Stimulated activated CD4-positive, alpha-beta T cell treated with anti-CD3 and anti-CD28 coated beads, Interleukin-15, amount 100 ng/mL, for 48 hours (primary cell): ENCODE measurements at places on chromosomes 4 and X.

DNA sequence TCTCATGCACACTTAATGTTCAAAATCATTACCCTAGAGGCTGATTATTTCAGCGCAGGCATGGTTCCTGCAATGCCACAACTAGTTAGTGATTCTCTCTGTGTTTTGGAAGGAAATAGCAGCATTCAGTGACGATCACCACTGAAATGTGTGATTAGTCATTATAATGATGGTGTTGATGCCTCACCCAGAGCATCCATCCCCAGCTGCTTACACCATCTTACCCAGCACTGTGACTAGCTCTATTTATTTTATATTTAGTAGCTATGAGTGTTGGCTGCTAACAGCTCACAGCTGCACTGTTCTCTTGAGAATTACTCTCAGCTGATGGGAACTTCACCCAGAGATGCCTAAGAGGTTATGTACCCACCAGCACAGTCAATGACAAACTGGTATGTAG lies 60.5 kb upstream of the TSPAN7 start:
- DNase-seq = no peak

GRCh38 chrX:115423086-115423485 lies 133.6 kb downstream of the LUZP4 start:
- DNase-seq = no peak

DNA sequence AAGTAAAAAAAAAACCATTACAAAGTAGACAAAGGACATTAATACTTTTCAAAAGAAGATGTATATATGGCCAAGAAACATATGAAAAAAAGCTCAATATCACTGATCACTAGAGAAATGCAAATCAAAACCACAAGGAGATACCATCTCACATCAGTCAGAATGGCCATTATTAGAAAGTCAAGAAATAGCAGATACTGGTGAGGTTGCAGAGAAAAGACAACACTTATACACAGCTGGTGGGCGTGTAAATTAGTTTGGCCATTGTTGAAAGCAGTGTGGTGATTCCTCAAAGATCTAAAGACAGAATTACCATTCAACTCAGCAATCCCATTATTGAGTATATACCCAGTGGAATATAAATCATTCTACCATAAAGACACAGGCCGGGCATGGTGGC lies 39.3 kb downstream of the TASL start:
- no peak for DNase-seq

DNA sequence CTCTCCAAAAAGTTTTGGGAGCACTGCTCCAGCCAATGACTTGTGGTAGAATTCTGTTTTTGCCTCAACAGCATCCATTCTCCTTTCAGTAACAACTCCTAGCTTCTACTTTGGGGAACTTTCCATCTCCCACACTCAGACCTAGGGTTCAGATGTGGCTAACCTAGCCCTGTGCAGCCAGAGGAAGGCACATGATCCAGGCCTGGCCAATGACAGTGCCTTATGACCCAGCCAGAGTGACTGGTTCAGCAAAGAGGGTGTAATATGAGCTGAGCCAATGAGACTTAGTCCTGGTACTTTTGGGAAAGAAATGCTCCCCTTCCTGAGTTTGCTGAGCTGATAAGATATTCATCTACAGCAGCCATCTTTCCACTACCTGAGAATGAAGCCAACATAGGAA lies 5.4 kb upstream of the USP46 start:
- no peak for DNase-seq

DNA sequence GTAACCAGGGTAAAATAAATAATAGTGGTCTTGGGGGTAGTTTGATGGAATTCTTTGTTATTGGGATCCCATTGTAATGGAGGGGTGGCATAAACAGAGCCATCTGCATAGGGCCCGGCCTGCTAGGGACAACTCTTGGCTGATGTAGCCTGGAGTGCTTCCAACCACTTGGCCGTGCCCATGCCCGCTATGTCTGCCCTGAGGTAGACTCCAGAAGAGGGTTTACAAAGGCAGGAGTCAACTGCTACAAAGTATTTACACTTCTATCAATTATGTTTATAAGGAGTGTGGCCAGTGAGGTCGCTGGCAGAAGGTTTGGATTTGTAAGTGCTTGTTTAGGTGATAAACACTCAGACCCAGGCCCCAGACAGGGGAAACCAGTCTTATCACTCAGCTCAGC lies 8.1 kb downstream of the RASL11B start:
- DNase-seq = no peak

DNA sequence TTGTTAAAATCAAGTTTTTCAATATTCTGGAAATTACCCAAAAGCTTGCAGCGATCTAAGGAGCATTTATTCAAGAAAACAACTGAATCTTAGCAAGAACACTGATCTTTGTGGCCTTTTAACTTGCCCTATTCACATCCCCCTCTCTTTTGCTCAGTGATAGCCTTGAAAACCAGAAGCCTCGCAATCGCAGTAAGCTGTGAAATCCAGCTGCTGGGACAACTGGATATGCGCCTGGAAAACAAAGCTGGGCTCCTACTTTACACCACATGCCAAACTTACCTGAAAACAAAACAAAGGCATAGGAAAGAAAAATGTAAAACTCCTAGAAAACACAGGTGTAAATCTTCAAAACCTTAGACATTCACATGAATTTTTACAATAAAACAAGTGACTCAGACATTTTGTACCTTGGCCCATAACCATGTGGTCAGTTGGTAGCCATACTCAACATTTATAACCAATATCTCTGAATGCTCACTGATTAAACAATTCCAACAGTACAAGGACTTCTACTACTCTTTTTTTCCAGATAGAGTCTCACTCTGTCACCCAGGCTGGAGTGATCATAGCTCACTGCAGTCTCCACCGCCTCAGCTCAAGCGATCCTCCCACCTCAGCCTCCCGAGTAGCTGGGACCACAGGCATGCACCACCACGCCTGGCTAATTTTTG lies 15.6 kb downstream of the SLC25A53 start:
- DNase-seq = no peak

DNA sequence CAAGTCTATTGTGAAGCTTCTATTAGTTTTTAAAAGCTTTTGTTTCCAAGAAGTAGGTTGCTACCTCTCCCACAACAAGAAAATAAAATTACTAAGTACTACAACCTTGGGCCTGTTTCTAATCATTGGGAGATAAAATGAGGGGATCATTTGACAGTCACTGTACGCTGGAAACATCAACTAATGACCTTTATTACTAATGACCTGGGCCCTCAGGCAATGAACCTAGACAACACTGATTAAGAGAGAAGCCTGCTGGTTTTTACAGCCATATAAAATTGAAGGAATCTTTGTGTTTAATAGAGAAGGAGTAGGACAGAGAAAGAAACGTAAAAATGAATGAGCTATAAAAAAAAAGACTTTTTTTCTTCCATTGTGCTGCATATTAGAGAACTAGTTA lies 1000.9 kb downstream of the STPG2 start:
- DNase-seq = no peak

DNA sequence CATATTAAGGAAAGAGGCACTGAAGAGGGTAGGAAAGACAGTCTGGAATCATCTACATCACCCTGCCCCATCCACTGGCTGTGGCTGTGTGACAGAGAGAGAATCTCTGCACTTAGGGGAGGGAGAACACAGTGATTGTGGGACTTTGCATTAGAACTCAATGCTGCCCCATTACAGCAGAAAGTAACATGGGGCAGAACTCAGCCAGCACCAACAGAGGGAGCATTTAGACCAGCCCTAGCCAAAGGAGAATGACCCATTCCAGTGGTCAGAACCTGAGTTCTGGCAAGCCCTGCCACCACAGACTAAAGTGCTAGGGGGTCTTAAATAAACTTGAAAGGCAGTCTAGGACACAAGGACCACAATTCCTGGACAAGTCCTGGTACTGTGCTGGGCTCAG lies 37.9 kb downstream of the ZNF330 start:
- no peak for DNase-seq

DNA sequence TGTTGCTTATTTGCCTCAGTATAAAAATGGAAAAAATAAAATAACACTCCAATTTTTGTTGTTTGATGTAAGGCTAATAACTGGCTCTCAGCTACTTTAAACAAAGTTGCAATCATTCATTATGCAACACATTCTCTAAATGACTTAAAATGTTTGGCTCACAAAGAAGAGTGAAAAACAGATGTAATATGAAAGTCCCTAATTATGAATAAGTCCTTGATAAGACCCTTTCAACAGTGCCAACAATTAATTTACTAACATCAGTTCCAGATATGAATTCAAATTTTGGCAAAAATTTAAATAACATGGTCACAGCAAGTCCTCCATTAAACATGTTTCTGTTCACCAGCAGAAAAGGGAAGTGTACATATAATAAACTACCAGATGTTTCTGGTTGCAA lies 69.8 kb downstream of the PAPSS1 start:
- no peak for DNase-seq
